ENCODE measurements at places on chromosomes 2 and 18. TPM values are rescaled to one million over a fixed set of nuclear protein-coding genes. Genes with fewer than 3 reads are reported as not detected.

Gene NPHP1
- total RNA-seq: 2.6 TPM

Gene NT5C1B
- not detected for total RNA-seq

Gene FEV
- not detected for total RNA-seq

Gene OLA1
- total RNA-seq: 87.8 TPM

Gene FIGLA
- total RNA-seq: not detected

Gene TGFA
- 2.4 TPM for total RNA-seq

Gene EVA1A
- 7.4 TPM for total RNA-seq

Gene SPC25
- 13.9 TPM for total RNA-seq

Gene SPDYA
- total RNA-seq: 0.88 TPM

Gene MARS2
- 12.3 TPM for total RNA-seq

Gene RESP18
- not detected for total RNA-seq

Gene PRSS56
- total RNA-seq: not detected

Gene TEKT4
- total RNA-seq: not detected

Gene SLC30A3
- total RNA-seq: 0.24 TPM

DNA sequence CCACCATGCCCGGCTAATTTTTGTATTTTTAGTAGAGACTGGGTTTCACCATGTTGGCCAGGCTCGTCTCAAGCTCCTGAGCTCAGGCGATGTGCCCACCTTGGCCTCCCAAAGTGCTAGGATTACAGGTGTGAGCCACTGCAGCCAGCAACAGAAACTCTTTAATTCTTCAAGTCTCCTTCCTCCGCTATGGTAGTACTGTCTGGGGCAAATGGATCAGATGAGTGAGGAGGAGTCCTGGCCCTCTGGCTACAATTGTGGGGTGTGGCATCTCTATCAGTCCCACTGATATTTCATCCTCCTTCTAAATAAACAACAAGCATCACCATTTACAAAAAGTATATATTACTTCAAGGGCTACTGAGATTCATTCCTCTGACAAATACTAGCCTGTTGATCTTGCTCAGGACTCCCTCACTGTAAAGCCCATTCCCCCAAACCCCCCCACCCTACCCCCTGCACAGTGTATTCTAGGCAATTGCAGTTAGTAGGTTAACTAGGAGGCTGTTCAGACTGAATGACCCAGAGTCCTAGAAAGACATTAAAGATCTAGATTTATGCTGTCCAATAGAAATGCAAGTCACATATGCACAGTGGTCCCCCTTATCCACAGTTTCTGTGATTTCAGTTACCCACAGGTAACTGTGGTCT, 71.2 kb upstream of the STAM2 start:
- DNase-seq: no peak

- no peak for DNase-seq
Observed at GRCh38 chr2:66575625-66576310, 140.8 kb downstream of the MEIS1 start.

DNA sequence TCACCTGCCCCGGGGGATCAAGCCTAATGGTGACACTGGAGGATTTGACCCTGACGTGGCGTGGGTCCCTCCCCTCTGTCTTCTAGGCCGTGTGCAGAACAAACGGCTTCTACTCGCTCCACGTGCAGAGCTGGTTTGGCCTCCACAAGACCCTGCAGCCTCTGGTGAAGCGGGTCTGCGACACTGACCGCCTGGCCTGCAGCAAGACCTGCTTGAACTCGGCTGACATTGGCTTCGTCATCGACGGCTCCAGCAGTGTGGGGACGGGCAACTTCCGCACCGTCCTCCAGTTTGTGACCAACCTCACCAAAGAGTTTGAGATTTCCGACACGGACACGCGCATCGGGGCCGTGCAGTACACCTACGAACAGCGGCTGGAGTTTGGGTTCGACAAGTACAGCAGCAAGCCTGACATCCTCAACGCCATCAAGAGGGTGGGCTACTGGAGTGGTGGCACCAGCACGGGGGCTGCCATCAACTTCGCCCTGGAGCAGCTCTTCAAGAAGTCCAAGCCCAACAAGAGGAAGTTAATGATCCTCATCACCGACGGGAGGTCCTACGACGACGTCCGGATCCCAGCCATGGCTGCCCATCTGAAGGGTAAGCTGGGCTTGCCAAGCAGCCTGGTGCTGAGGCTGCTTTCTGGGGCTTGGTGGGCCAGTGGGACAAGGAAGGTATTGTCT, 112.0 kb downstream of the VIT start:
- DNase-seq: no peak

GRCh38 chr2:152658221-152658620, 59.0 kb downstream of the PRPF40A start:
- no peak for DNase-seq

DNA sequence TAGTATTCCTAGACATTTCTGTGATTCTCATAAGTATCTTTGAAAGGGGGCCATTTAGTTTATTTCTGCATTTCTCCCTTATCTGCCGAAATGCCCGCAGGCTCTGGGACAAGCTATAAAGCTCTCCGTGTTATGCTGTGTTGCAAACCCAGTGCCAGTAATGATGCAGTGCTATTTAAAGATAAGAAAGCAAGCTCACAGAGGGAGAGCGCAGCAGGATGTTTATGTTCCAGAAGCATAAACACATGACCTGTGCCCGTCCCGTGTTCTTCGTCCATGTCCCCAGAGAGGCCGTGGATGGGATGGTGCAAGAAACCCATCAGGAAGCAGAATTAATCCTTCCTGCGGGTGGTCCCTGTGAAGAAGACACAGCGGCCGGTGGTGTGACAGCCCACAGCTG, 99.4 kb downstream of the NEDD4L start:
- peak; percentile 83 for DNase-seq

DNA sequence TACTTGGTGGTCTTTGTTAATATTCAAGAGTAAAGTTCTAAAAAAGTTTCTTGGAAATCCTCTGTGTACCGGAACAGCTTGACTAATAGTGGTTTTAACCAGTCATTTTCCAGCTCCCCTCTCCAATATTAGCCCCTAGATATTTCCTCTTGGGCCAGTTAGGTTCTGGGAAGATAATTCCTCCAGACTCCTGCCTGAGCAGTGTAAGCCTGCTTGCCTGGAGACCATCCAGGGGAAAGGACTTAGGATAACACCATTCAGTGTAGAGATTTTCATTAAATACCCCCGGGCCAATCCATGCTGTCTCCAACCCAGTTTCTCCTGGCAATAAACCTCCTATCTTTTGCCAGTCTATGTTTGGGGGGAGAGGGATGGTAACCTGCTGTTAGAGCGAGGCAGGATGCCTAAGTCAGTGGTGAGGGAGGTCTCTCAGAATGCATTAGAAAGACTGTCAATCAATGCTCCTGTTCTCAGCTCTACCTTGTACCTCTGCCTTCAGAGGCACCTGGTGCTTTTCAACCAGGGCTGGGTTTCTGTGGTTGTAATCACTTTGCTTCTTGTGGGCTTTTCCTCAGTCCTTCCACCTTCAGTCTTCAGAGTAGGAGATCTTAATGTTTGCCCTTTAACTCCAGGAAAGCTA, 186.4 kb downstream of the RNF152 start:
- DNase-seq: no peak

DNA sequence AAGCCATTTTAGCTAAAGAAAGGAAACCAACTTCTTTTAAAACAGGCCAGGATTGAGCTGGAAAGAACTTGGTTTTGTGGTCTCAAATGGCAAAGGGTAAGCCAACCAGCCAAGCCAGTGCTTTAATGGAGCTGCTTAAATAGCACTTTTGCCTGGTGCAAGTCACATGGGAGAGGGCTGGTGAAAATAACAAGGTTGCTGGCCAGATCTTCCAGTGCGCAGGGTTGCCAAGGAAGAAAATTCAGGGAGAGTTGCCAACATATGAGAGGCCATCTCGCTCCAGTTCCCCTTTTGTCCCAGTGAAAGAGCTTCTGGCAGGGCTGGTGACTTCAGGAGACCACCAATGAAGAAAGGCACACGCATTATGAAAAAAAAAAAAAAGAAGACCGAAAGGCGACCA, 57.3 kb downstream of the IRS1 start:
- DNase-seq: no peak

DNA sequence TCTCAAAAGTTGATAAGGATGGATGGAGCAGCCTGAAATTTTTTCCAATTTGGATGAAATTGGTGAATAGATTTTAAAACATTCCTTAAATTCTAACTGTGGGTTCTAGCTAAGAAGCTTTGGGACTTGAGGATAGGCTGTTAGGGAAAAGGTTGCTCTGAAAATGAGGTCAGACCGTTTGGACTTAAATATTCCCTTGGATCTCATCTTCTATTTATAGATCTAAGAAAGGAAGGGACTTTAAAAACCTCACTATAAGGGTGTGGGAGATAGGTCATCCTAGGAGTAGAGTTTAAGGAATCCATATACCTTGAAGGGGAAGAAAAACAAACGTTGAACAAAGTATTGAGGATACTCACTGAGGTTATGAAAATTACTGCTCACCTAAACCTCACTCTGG, 17.4 kb upstream of the SNORC start:
- no peak for DNase-seq

DNA sequence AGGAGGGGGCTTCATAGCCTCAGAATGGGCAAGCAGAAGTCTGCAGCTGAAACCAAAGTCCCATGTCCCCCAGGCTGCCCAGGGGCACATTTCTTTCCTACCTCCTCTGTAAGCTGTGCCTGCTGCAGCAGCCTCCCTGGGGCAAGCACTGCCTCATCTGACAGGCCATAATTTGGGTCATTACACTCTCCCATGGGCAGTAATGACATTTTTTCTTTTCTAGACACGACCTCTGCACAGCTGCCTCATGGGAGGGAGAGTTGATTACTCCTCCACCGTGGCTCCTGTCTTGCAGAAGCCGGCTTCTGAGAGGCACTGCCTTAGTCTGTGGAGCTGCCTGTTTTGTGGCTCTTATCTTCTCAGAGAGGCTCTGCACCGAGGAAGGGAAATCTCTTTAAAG, 268.9 kb downstream of the TDRD15 start:
- no peak for DNase-seq

GRCh38 chr2:217168496-217168895, 308.6 kb upstream of the TNP1 start:
- DNase-seq: no peak

DNA sequence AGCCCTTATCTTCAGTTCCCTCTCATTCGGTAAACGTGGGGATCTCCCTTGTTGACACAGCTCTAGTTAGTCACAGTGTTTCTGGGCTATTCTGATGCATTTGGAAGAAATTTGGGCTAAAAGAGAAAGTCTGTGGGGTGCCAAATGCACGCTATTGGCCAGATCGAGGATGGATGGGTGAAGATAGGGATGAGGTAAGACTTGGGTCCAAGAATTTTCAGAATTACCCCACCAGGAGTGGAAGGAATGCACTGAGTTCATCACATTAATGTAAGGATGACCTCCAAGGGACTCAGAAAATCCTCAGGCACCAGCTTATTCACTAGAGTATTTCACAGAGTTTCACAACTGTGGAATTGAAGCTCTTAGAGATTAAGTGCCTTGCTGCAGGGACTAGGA, 49.3 kb downstream of the NRP2 start:
- DNase-seq: no peak

GRCh38 chr2:61222567-61222966, 60.6 kb downstream of the C2orf74 start:
- DNase-seq: no peak

DNA sequence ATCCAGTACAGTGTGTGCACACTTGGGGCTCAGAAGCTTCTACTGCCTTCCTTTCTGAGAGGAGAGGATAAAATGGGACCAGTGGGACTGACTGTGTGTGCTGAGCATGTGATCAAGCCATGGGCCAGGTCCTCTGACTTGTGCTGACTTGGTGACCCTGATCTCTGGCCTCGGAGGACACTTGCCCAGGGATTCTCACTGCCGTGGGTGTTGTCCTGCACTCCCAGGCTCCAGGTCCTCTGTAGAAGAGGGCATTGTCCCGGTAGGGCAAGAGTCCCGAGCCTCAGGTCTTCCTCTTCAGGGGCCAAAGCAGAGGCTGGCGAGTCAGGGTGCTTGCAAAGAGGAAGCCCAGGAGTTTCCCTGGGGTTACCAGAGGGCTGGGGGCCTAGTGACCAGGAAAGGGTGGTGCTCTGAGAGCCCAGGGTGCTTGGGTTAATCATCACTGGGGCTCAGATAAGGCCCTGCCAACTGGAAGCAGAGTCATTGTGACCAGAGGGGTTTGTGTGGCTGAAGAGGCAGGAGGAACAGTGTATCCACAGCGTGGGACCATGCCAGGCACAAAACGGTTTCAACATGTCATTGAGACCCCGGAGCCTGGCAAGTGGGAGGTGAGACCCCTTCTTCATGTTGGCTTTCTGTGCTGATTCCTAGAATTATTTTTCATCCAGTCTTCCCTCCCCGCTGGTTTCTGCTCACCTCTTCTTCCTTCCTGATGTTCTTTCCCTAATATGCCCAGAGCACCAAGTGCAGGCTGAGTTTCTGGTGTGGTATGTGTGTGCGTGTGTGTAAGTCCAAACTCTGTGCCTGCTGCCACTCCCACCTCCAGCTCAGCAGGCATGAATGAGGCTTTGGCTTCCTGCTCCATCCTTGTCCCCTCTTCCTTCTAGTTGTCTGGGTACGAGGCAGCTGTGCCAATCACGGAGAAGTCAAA, at the start of gene GCKR:
Gene GCKR, plus strand, starts transcription at position 483 of the 931 bp plus-strand sequence. Its CDS starts 66 bp downstream, at position 549.
- no peak for DNase-seq

DNA sequence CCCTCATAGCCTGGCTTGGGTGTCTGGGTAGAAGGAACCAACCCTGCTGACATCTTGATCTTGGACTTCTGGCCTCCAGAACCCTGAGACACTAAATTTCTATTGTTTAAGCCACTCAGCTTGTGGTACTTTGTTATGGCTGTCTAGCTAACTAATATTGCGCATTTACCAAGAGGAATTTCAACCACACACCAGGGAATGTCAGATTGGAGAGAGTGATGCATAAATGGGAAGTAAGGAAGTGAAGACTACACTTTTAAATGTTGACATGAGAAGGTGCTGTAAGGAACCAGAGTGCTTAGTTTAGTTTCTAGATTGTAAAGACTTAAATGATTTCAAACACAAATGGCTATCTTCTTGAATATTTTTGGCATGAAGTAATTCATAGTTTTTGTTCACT, 98.9 kb upstream of the ITGB6 start:
- DNase-seq: no peak

GRCh38 chr2:181188605-181189004, 208.2 kb downstream of the UBE2E3 start:
- DNase-seq: peak; percentile 55

DNA sequence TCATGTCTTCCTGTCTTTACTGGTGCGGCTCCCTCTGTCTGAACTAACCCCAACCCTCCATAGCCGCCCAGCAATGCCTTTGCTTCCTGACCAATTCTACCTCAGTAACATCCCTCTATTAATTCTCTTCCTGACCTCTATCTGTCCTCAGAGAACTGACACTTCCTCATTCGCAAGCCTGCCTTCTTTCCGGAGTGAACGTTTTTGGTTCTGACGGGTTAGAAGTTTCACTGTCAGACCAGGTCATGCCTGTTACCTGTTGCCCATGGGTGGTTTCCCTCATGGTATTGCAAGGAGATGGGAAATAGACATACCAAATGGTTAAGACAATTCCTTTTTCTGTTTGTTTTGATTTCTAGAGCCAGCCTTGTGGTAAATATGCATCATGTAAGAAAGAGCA, 453.4 kb upstream of the SLC14A2 start:
- no peak for DNase-seq
